ENCODE measurements at places on chromosomes 16 and 17.

DNA sequence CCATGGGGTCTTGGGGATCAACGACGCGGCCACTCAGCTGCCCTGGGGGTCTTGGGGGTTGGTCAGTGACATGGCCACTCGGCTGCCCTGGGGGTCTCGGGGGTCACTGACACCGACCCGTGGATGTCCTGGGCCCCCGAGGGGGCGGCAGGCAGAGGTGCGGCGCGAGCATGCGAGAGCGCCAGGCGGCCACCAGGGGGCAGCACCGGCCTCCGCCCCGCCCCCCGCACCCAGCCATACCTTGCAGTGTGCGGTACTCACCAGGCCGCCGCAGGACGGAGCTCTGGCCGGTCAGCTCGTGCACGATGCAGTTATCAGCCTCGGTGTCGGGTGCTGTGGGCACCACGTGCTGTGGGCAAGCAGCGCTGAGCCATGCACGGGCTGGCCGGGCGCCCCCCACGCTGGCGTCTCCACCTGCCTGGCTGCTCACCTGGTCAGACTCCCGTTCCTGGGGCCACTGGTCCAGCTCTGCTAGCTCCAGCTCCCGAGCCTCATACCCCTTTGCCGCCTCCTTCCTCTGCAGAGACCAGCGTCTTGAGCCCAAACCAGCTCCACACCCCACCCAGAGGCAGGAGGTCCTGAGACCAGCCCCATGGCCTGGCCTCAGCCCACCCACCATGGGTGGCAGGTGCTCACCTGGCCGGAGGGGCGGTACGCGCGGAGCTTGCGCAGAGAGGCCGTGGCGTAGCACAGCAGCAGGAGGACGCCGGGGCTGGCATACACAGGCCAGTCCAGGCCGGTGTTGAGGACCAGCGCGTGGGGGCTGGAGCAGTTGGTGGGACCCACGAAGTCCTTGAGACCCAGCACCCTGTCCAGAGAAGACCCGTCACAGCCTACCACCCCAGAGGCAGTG, 31.2 kb downstream of the CTU2 start:
- DNase-seq, result no peak

GRCh38 chr16:2586901-2587480, 49.2 kb downstream of the PDPK1 start:
- DNase-seq, result no peak

- DNase-seq, result no peak
Measured at GRCh38 chr17:49455272-49455861, 39.7 kb upstream of the NGFR start.

GRCh38 chr16:88911136-88911945, 44.9 kb upstream of the PABPN1L start:
- no peak for DNase-seq

DNA sequence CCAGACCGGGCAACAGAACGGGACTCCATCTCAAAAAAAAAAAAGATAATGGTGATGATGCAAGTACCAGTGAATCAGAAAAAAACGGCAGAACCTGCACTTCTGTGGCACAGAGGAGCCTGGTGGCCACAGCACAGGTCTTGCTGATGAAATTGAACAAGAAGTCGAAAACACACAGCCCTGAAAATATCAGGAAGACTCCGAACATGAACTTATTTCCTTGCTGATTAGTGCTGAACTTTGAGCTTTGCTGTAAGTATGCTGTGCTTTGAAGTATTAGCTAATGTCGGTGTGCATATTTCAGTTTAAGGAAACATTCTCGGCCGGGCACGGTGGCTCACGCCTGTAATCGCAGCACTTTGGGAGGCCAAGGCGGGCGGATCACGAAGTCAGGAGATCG, 10.9 kb upstream of the MYO15B start:
- DNase-seq, result no peak

GRCh38 chr17:45334701-45335677, 18.2 kb upstream of the MAP3K14 start:
- no peak for DNase-seq

DNA sequence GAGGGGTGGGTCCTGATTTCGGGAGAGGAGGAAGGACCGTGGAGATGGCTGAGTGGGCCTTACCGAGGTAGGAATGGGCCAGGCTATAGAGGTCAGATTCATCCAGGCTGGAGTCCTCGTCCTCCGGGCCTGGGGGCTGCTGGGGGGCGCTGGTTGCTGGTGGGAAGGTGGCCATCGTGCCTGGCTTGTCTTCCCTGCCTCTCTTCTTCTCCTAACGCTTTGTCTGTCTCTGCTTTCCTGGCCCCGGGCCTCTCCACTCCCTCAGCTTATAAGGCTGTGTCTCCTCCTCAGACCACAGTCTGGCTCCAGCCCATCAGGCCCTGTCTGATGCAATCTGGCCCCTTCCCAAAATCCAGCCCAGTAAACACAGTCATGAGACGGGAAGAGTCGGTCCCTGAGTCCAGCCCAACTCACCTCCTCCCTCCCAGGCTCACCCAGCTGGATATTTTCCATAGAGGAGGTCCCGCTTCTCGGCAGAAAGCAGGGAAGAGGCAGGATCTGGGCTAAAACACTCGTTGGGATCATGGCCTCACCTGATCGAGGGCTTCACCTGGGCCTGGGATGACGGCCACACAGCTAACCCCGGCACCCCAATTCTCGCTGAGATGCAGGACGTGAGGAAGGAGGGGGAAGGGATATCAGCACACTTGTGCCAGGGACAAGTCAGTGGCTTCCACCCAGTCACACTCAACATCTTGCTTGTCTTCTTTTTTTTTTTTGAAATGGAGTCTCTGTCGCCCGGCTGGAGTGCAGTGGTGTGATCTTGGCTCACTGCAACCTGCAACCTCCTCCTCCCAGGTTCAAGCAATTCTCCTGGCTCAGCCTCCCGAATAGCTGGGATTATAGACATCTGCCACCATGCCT, at the start of gene NUPR1:
NUPR1 (minus strand) TSS at position 242 of the 864 bp plus-strand sequence; CDS start at position 175, 67 bp downstream.
- DNase-seq, result no peak

DNA sequence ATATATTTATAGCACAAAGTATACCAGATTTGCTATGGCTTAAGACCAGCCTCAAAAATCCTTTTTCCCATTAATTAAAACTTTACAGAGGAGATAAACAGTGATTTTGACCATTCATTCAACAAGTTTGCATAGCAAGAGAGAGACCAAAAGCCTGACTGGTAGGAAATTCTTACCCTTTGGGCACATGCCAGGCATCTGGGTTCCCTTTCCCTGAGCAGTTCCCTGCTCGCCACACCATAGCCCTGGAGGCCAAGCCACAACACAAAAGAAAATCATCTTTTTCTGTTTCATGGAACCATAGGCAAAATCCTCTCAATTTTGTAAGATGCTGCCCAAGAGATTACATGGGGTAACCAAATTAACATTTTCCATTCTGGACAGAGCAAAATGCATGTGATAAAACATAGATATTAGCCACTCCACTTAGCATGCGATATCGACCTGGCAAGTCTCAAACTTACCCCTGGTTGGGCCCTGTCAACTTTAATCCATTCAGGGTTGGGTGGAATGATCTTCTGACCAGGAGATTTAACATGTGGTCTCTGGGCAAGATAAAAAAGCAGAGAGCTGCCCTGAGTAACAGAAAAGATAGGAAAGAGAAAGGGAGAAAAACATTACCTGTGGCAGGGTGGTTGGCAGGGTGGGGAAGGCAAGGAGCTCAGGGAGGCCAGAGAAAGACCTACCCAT, 57.6 kb upstream of the B4GALNT2 start:
- DNase-seq, result no peak

DNA sequence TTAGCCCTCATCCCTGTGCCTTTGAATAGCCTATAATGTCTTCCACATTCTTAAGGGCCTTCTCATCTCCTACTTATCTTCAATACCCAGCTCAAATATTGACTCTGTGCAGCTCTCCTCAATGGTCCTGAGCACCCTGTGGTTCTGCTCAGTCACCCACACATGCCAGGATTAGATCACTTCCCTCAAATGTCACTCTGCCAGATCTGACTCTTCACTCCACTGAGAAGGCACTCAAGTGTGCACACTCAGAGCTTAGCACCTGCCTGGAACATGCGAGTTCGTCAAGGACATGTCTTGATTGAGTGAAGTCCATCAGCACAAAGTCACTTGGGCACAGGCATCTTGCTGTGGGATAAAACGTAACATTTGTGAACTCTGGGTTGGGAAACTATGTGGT, 404.8 kb downstream of the CDH13 start:
- DNase-seq, result no peak

- DNase-seq, result no peak
Measured at GRCh38 chr17:39702901-39703893, 3.3 kb downstream of the ERBB2 start.

GRCh38 chr16:50152351-50152806, 727 bp upstream of the TENT4B start:
- DNase-seq, result no peak

DNA sequence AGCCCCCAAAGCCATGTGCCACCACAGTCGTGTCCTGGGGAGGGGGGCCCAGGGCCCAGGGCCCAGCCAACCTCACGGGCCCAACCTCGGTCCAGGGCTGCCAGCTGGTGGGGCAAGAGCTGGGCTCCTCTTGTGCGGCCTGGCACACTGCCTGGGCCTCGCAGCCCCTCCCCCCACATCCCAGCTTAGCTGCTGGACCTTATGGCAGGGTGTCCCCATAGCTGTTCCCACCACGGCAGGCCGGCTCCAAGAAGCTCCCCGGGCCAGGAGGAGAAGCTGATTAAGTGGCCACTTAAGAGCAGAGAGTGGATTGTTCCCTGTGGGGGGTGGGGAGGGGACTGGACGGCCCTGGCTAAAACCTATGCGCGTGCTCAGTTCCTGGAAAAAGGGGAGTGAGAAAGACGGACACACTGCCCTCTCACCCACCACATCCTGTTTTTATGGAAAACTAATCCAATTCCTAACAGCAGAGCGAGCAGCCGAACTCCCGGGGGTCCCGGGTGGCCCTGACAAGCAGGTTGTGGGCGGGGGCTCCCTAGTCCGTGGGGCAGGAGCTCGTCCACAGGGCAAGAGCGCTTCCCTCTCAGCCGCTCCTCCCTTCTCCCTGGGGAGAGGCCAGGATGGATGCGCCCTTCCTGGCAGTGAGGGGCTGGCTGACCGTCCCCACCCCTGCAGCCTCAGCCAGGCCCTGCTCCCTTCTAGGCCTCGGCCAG, 16.8 kb downstream of the PIEZO1 start:
- DNase-seq, result no peak

GRCh38 chr17:41659427-41660212, 29.1 kb upstream of the EIF1 start:
- no peak for DNase-seq

DNA sequence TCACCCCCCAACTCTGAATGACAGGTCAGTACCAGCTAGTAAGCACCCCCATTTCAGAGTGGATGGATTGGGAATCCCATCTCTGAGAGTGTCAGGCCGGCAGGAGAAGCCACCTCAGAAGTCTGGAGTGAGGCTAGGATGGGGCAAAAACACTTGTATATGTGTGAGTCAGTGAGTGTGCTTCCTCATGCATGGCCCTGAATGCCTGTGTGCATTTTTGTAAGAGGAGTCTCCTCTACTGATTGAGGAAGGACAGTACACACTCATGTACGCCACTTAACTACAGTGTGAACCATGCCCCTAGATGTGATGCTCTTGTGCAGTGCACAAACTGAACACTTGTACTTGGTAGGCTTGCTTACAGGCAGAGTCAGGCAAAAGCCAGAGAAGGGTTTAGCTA, 22.3 kb upstream of the NAGS start:
- no peak for DNase-seq

GRCh38 chr16:2028620-2029220, 2.0 kb downstream of the NHERF2 start:
- DNase-seq, result no peak

DNA sequence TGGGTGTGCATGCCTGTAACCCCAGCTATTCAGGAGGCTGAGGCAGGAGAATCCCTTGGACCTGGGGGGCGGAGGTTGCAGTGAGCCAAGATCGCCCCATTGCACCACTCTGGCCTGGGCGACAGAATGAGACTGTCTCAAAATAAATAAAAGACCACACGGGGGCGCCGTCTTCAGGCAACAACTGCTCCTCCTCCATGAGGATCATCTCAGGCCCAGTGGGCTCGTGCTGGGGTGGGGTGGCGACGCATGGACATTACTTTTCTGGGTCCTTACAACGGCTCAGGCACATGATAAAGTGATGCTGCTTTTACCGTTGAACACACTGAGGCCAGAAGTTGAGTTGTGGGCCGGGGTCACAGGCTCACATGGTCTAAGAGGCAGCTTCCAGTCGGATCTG, 56.2 kb downstream of the PRMT7 start:
- DNase-seq, result no peak

DNA sequence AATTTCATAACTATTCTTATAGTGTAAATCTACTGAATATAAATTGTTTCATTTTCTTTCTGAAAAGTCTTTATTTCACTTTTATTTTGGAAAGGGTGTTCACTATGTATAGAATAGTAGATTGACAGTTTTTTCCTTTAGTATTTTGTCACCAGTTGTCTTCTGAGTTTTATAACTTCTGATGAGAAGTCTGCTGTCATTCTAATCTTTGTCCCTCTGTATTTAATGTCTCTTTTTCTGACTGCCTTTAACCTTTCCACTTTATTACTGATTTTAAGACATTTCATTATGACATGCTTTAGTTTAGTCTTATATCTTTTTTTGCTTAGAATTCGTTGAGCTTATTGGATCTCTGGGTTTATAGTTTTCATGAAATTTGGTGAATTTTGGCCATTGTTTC, 166.9 kb downstream of the FTO start:
- DNase-seq, result no peak

DNA sequence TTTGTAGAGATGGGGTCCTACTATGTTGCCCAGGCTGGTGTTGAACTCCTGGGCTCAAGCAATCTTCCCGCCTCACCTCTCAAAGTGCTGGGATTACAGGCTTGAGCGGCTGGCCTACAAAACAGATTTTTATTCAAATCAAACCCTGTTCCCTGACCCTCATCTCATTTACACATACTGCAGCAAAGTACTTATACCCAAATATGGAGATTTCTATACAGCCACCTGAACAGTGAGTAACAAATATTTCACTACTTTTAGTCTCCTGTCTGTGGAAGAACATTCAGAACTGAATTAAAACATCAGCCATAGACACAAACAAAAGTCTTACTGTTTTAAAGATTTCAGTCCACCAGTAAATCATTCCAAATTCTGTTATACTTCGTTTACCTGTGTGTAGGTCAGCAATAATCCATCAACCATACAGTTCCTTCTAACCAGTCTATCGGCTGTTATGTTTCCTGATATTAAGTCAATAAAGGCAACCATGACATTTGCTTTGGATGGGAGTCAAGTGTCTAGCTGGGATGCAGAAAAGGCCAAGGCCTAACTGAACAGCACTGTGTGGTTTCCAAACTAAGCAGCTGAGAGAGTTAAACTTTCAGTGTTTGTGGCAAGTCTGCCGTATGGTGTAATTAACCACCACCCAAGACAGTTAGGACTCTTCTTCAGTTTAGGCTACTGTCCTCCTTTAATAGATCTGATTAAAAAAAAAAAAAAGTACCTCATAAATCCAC, 22.3 kb downstream of the ERN1 start:
- DNase-seq, result no peak

DNA sequence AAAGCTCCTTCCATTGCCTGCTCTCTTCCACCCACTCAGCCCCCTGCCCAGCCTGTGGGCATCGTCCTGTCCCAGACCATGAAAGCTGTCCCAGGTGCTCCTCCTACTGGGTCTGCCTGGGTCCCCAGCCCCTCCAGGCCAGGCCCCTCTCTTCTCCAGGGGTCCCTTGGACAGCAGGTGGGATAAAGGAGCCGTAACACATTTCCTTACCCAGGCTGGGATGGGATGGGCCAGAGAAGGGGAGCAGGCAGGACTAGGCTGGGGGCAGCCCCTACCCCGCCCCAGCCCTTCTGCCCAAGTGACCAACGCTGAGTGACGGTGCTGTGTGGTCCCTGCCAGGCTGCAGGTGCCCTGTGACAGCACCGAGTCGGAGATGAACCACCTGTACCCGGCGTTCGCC, 80.1 kb downstream of the MGAT5B start:
- no peak for DNase-seq

All from kidney epithelial cell (primary cell).